ENCODE measurements at places on chromosomes 3 and 15.
A peak's percentile ranks its signal among the peaks of the same experiment; 100 is the strongest.

GRCh38 chr3:173287361-173287760, 110.2 kb upstream of the NLGN1 start:
- no peak for DNase-seq

DNA sequence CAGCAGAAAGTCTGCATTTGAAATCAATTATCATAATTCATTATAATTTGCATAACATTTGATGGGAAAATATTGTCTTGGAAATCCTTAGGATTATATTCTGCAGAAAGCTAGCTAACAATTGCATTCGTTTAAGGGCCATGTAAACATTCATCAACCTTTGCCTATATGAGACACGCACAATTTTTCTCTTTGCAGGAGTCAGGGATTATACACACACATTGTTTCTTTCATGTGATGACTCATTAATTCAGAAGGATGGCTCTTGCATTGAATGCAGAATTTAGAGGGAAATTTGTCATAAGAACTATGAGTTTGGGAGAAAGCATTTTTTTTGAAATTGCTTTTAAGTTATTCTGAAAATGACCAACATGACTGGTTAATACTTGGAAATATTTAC, 844.7 kb downstream of the DIPK2A start:
- no peak for DNase-seq

DNA sequence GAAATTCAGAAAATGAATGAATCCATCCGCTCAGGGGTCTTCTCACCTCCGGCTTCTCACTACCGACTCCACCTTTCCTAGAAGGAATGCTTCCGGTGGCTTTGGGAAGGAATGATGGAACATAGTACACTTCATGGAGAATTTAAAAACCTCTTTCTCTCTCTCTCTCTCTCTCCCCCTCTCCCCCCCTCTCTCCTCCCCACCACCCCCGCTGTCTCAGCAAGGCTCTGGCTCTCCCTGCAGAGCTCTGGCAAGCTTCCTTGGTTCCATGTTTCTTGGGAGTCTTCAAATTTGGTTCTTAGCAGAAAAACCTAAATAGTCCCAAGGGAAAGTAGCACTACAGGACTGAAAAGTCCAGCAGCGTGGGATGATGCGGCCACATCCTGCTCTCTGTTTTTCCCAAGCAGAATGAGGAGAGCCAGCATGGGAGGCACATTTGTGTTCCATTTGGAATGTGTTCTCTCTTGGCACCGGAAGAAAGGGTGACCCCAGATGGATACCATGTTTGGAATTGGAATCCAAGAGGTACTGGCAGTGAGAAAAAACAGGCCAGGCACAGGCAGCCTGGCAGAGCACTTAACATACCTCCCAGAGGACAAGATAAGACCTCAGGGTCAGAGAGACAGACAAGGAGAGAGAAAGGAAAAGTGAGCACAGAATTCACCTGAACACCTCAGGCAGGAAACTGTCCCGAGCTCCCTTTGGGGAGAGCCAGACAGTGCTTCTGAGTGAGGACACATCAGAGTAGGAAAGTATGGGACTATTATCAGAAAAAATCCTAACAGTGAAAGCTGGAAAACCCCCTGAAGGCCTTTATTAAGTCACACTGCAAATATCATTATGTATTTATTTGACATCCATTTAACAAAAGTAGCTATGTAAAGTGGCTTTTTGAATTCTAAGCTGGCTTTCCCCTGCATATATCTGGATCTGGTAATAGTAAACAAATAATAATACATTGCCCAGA, at the start of gene POPDC2:
Gene POPDC2 (minus strand): TSS at position 116 of the 967 bp plus-strand sequence. CDS start 166 bp downstream, outside the sequence.
- DNase-seq: no peak

- no peak for DNase-seq
Measured at GRCh38 chr3:54283470-54283869, 161.1 kb downstream of the CACNA2D3 start.

DNA sequence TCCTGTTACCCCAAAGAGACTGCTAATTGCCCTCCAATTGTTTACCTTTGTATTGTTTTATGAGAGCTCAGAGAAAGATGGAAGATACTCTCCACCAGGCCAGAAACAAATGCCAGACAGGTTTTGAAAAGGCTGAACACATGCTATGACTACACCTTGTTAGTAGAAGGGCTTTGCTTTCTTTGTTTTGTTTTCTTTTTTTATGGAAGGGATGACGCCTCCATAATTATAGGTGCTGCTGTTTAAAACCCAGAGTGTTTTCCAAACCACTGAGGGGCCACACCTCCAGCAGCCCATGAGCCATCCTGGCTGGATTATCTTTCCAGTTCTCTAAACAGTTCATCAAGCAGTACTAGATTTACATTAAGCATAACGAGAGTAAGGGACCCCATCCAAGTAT, 5.6 kb upstream of the FOXP1 start:
- no peak for DNase-seq

- no peak for DNase-seq
Measured at GRCh38 chr15:77406846-77407245, 13.1 kb downstream of the PEAK1 start.

GRCh38 chr3:48535578-48535977, 21.0 kb downstream of the PFKFB4 start:
- DNase-seq: no peak

DNA sequence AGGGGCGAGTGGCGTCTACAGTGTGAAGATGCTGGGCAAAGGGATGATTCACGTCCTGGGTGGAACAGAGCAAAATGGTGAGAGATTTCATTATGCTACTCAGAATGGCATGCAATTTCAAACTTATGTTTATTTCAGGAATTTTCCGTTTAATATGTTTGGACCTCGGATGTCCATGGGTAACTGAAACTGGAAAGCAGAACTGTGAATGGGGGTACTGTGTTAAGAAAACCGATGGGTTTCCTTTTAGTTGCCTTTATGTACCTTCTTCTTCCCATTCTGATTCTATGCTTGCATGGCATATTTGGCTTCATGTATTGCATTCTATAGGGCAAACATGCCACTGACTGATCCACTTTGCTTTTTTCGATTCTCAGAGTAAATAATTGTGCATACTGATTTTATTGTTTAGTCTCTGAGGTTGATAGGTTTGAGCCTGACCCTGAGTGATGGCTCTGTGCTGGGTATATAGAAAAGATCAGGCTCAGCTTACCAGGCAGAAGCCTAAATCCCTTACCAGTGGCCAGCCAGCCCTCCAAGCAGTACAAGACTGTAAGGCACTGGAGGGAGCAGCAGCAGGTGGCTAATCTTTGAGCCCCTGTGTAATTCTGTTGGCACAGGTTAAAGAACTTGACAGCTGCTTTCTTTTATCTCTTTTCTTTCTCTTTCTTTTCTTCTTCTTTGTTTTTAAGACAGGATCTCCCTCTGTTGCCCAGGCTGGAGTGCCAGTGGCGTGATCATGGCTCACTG, 4.5 kb downstream of the QTRT2 start:
- no peak for DNase-seq

DNA sequence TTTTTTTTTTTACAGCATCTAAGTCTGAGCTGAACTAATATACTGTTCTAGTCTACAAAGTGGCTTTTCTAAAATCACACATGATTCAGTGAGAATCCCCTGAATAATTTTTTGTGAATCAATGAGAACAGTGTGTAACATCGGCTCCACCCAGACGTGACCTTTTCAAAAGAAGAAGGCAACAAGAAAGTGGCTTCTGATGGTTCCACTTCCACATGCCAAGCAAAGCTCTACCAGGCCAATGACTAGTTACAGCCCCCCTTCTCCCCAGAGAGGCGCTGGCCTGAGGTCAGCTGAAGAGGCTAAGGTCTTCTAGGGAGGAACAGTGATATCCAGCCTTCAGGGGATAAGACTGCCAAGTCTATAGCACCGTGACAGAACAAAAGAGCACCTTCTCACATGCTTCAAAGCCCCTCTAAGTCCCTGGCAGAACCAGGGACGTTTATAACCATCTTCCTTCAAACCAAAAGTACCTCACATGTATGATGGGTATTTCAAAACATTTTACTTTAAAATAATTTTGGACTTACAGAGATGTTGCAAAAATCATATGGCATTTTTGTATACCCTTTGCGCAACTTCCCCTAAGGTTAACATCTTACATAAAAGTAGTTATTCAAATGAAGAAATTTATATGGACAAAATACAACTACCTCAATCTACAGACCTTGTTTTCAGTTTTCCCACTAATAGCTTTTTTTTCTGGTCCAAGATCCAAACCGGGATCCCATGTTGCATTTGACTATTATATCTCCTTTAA, 177.9 kb downstream of the OSBPL10 start:
- DNase-seq: no peak

DNA sequence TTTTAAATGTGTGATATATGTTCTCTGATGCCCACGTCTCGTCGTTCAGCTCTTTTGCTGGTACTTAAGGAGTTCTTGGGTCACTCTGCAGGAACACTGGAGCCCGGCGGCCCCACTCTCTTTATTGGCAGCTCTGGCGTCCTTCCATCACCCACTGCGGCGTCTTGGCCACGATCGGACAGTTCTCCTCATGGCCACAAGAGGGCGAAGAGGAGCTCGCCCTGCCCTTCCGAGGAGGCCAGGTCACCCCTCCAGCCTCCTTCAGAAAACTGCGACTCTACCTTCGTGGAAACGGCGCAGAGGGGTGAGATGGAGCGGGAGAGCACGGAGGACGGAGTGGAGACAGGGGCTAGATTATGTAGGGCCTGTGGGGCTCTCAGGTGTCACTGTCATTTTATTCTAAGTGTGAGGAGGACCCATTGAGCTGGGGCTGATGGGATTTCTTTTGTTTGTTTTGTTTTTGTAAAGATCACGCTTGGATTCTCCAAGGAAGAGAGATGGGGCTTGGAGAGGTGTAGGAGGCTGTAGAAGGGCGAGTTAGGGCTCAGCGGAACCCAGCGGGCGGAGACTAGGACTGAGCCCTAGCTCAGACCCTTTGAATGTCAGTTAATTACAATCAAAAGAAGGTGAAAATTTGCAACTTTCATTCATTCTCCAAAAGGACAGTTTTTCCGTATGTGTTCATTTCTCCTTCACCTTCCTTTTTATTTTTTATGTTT, 28.0 kb upstream of the GABRA5 start:
- DNase-seq: no peak

DNA sequence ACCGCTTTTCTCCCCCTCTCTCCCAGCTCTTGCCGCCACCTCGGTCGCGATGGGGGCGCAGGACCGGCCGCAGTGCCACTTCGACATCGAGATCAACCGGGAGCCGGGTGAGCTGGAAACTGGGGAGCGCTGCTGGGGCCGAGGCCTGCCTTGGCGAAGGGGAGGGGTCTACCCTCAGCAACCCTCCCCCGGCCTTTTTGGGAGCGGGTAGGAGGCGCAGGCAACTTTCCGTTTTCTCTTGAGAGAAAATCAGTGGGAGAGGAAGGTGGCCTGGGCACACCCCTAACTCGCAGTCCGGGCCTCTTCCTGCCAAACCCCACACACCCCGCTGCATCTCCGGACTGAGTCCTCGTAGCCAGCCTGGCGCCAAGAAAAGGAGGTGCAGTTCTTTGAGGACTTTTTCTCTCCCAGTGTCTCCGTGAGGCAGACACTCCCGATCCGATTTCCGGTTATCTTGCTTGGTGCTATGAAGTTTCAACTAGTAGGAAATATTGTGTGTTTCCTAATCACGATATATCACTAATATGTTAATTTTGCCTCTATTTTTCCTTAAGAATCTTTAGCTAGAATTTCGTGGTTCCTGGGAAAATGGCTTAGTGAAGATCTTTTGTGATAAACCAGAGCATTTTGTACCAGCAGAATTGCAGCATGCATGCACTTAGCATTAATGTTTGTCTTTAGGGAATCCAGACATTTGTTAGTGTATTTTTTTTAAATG, 631 bp downstream of the NKTR start:
- peak; percentile 76 for DNase-seq

DNA sequence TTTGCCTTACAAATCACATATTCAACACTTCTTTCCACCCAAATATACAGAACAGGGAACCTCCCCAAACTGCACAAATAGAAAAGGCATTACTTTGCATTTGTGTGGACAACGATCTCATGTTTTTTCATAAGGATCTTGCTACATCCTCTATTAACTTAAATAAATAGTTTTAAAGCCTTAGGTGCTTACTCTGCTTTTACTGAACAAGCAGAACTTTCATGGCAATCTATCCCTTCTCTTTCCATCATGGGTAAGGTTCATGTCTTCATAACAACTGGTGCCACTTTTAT, 18.1 kb downstream of the SIAH2 start:
- no peak for DNase-seq

DNA sequence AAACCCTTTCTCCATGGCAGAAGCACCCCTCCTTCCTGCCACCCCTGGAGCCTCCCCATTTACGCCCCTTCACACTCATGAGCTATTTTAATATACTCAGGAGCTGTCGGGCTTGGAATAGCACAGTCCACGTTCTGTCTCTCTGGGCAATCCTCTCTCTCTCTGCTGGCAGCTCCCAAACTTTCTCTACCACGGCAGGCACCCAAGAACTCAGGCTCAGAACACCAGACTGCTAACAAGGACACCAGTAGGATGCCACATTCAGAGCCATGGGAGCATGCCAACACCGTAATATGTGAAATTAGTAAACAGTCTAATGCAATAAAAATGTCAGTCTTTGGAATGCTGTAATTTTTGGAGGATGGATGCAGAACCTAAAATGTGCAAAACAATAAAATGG, 19.3 kb downstream of the TNFAIP8L3 start:
- no peak for DNase-seq

GRCh38 chr3:132787616-132788300, 65.5 kb upstream of the NPHP3 start:
- DNase-seq: no peak

Data from SW480 (cell line).